ENCODE measurements at places on chromosomes 12 and 14.

- no peak for DNase-seq
Measured at GRCh38 chr12:112778400-112778799, 13.1 kb upstream of the RPH3A start.

DNA sequence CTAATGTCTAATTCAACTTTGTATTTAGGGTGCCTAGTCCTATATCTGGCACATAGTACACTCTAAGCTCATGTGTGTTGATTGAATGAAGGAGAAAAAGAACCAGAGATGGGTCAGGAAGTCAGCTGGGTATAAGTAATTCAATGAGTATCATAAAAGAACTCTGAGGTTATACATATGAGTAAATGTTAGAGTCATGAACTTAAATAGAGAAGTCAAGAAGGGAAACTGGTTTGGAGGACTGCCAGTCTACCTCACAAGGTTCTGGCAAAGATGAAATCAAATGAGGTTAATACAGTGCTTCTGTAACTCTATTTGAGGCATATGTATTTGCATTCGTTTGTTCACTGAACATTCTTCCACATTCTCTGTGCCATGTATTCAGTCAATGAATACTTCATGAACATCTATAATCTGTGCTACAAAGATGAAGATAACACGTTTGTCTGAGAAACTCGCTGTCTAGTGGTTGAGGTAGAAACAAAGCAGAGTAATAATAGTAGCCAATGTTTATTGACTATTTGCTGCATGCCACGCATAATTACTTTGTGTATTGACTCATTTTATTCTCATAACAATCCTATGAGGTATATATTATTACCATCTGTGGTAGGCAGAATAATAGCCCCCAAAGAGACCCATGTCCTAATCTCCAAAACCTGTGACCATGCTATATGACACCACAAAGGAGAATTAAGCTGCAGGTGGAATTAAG, 88.9 kb downstream of the PTGER2 start:
- no peak for DNase-seq

- DNase-seq, result no peak
Measured at GRCh38 chr12:110744151-110744571, 1.5 kb upstream of the PPP1CC start.

DNA sequence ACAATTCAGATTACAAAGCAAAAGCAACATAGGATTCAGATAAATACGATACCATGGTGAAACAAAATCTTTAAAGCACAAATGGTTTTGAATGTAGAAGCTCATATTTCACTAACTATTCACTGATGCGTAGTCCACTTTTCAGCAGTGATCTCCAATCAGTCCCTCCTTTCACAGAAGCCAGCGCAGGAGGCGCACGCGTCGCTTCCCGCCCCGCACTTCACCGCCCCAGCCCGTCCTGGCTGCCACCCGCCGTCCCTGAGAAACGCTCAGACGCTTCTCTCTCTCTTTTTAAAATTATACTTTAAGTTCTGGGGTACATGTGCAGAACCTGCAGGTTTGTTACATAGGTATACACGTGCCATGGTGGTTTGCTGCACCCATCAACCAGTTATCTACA, 19.8 kb upstream of the CHFR start:
- DNase-seq, result no peak

- DNase-seq, result no peak
Measured at GRCh38 chr14:28340816-28341215, 425.8 kb upstream of the FOXG1 start.

All from stimulated activated CD8-positive, alpha-beta memory T cell treated with anti-CD3 and anti-CD28 coated beads, Interleukin-12 subunit alpha, Interleukin-12 subunit beta, amount 100 ng/mL, for 1 hour (primary cell).